ENCODE measurements at places on chromosomes 1 and 21. TPM values are rescaled to one million over a fixed set of nuclear protein-coding genes. Genes with fewer than 3 reads are reported as not detected.

GRCh38 chr1:195193134-195193533 is 1415.1 kb downstream of the KCNT2 start:
- no peak for DNase-seq
- H3K27ac ChIP-seq = no peak overlapping the region
- no peaks in the 10 kb centered on the region for H3K27me3 ChIP-seq

DNA sequence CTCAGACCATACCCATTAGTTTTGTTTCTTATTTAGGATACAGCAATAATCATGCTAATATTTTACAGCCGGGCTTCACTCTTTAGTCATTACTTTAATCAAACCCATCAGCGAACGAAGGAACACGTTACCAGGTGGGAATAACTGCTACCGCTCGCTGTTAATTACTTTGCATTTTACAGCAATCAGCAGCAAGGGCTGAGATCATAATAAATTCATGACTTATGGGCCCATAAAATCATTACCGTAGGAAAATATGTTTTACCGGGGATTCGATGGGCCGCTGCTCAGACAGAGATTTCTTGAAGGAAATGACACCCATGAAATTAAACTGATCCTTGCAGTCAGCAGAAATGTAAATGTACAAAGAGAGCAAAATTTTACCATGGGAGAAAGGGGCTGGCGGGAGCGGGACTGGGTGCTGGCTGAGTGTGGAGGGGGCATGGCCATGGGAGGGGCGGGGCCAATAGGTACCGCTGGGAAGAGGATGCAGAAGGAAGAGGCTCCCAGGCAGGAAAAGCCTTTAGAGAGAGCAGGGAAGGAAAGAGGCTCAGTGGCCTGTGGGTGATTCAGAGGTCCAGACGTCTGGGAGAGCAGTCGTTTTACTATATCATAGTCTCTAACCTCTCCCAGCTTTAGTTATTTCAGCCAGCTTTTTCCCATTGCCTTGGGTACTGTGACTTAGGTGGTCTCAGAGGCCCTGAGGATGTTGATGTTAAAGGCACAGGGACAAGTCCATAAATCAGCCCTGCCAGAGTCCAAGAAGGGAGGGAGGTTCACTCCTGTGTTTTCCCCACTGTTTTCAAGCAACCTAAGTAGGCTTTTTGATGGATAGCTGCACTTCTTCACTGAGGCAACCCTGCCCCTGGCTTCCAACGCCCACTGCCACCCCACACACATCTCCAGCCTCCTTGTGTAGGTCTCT is 258.9 kb downstream of the SEC16B start:
- H3K27ac ChIP-seq = no peak overlapping the region
- no peaks in the 10 kb centered on the region for H3K36me3 ChIP-seq
- no peaks in the 10 kb centered on the region for H3K4me1 ChIP-seq
- no peaks in the 10 kb centered on the region for H3K27me3 ChIP-seq

DNA sequence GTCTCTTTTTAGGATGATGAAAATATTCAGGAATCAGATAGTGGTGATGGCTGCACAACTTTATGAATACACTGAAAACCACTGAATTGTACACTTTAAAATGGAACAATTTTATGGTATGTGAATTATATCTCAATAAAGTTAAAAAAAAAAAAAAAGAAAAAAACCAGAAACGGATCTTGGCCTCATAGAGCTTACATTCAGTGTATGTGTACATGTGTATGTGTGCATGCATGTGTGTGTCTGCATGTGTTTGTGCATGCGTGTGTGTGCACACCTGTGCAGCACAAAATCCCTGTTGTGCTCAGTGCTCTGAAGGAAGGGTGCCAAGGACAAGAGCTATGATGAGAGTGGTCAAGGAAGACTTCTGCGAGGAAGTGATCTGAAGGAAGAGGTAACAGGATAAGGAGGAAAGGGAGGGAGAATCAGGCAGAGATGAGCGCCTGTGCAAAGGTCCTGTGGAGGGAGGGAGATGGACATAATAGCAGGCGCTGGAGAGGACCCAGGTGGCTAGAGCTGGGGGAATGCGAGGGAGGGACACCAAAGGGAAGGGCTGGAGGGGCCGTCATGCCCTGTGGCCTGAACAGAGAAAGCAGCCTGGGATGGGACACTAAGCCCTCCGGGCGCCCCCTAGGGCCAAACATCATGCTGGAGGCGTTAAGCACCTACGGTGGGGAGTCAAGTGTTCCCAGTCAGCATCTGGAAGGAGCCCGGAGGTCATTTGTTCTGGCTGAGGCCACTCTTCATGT is 25.2 kb downstream of the NKAIN1 start:
- H3K36me3 ChIP-seq = no peaks in the 10 kb centered on the region
- H3K4me3 ChIP-seq = no peak overlapping the region
- peaks cover 3% of the 10 kb centered on the region for H3K27me3 ChIP-seq
- no peak for DNase-seq
- no peaks in the 10 kb centered on the region for H3K4me1 ChIP-seq
- H3K27ac ChIP-seq = no peak overlapping the region

DNA sequence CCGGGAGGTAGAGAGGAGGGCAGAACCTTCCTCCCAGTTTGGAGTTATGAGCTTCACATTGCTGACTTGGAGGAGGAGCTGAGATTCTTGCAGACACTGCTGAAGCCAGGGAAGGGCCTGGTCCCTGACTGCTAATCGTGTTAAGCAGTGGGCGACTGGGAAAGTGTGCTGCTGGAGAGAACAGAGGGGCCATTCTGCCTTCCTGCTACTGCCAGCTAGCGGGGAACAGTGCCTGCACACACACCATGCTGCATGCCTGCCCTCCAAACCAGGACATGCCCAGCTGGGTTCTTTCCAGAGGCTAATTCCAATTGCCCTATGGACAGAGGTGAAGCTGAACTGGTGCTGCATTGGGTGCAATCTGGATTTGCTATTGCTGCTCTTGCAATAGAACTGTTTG is 281.4 kb downstream of the AJAP1 start:
- H3K27me3 ChIP-seq = no peaks in the 10 kb centered on the region
- no peaks in the 10 kb centered on the region for H3K4me1 ChIP-seq

DNA sequence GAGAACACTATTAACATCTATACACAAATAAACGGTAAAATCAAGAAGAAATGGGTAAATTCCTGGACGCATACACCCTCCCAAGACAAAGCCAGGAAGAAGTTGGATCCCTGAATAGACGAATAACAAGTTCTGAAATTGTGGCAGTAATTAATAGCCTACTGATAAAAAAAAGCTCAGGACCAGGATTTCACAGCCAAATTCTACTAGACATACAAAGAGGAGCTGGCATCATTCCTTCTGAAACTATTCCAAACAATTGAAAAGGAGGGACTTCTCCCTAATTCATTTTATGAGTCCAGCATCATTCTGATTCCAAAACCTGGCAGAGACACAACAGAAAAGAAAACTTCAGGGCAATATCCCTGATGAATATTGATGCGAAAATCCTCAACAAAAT is 70.7 kb upstream of the FMO3 start:
- H3K4me1 ChIP-seq = no peaks in the 10 kb centered on the region
- no peak overlapping the region for H3K4me3 ChIP-seq
- no peaks in the 10 kb centered on the region for H3K27me3 ChIP-seq
- no peaks in the 10 kb centered on the region for H3K36me3 ChIP-seq

DNA sequence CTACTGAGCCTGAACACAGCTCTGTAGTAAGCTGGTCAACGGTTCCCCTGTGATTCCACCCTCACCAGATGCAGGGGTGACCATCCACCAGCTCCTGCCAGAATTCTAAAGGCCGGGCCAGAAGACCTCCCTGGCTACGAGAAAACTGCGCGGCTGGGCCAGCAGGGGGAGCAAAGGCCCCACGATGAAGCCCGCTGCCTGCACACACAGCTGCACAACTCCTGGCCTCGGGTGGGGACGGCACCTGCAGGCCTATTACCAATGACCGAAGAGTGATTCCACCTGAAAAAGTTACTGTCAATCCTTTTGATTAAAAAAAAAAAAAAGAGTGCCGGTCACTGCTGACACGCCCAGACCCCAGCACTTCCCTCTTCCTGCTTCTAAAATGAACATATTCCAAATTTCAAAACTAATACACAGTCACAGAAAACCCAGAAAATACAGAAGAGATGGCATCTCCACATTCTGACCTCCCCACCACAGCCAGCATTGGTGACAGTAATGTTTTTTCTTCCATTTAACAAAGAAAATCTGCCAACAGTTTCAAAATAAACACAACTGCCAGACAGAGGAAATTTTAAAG is 49.8 kb upstream of the RIPK4 start:
- no peaks in the 10 kb centered on the region for H3K27me3 ChIP-seq
- no peak overlapping the region for H3K27ac ChIP-seq
- H3K36me3 ChIP-seq = peaks cover 33% of the 10 kb centered on the region
- no peak overlapping the region for H3K4me3 ChIP-seq
- H3K4me1 ChIP-seq = no peaks in the 10 kb centered on the region

GRCh38 chr1:119634016-119634415 is 14.1 kb downstream of the ZNF697 start:
- no peak overlapping the region for H3K27ac ChIP-seq
- H3K4me1 ChIP-seq = no peaks in the 10 kb centered on the region
- H3K27me3 ChIP-seq = peaks cover 18% of the 10 kb centered on the region
- H3K36me3 ChIP-seq = no peaks in the 10 kb centered on the region

GRCh38 chr1:216686860-216687766 is 36.1 kb downstream of the ESRRG start:
- H3K36me3 ChIP-seq = no peaks in the 10 kb centered on the region
- H3K4me3 ChIP-seq = no peak overlapping the region
- no peak overlapping the region for H3K27ac ChIP-seq
- no peaks in the 10 kb centered on the region for H3K4me1 ChIP-seq
- peak; percentile 1 for DNase-seq

GRCh38 chr1:212089560-212090163 is 54.1 kb downstream of the DTL start:
- H3K27ac ChIP-seq = no peak overlapping the region
- no peaks in the 10 kb centered on the region for H3K27me3 ChIP-seq
- DNase-seq = no peak
- no peak overlapping the region for H3K4me3 ChIP-seq

GRCh38 chr1:6262555-6263420 is 1.9 kb upstream of the GPR153 start:
- peaks cover 9% of the 10 kb centered on the region for H3K4me1 ChIP-seq
- no peak for DNase-seq
- peaks cover 34% of the 10 kb centered on the region for H3K27me3 ChIP-seq
- no peaks in the 10 kb centered on the region for H3K36me3 ChIP-seq

GRCh38 chr1:62271948-62272728 is 47.1 kb downstream of the KANK4 start:
- H3K27me3 ChIP-seq = no peaks in the 10 kb centered on the region
- H3K27ac ChIP-seq = no peak overlapping the region

DNA sequence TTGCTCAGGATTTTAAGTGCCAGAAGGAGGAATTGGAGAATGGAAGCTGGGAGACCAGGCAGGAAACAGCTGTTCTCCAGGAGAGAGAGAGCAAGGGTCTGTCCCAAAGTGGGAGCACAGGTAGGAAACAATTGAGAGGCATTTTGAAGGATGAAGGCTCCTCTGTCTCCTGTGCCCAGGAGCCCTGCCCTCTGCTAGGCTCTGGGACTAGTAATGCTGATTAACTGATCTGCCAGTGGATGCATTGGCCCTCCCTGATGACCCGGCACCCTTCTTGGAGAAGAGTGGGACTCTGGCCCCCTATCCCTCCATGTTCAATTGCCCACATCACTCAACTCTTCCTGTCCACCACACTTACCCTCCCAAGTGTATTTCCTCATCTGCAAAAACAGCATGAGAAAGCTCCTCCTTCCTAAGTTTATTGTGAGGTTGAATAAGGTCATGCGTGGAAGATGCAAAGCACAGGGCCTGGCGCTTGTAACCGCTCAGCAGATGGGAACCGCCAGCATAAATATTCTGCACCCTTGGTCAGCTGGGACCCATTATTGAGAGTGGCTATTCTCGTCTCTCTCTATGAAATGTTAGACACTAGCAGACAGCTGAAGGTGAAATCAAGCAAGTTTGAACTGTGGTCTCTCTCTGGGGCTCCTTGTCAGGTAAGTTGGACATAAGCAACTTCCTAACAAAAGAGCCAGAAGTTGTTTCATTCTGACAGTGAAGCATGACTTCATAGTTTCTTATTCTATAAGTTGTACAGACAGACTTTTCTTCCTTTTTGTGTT is 63.0 kb upstream of the ANGPTL1 start:
- no peaks in the 10 kb centered on the region for H3K36me3 ChIP-seq
- H3K27me3 ChIP-seq = no peaks in the 10 kb centered on the region
- H3K27ac ChIP-seq = no peak overlapping the region
- H3K4me3 ChIP-seq = no peak overlapping the region
- peaks cover 22% of the 10 kb centered on the region for H3K4me1 ChIP-seq
- no peak for DNase-seq

DNA sequence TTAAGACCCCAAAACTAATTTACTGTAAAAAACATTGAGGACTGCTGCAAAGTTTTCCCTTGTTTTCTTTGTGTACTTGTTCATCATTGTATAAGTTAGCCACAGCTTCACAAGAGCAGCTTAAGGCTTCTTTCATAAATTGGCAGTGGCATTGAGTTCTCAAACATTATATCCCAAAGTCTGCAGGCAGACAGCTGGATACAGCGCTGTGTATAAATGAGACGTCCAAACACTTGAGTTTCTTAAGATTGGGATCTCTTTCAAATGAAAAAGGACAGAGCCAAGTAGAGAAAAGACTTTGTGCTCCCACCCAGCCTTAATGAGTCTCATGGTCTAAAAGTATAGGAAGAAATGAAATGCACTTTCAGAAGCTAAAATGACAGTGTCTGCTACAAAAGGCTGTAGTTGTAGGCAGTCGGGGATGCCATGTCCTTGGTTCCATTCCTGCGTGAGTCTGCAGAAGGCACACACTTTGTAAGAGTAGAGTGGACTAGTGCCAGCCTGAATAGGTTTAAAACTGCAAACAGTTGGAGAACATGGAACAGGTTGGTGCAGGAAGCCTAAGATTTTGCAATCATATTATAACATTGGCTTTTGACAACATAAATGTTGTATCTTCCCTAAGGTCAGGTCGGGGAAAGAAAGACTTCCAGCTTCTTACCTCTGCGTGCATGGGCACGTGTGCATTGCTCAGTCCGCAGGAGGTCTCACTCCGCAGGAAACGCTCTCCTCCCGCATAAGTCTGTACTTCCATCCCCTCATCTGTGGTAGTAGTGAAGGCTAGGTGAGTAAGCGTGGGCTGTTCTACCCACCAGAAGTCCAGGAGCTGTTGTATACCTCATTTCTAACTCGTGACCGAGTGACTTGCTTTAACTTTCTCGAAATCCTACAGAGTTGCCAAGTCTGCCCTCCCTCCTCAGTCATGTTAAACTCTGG is 94.4 kb downstream of the CD247 start:
- no peaks in the 10 kb centered on the region for H3K27me3 ChIP-seq
- no peaks in the 10 kb centered on the region for H3K4me1 ChIP-seq
- H3K36me3 ChIP-seq = peaks cover 7% of the 10 kb centered on the region
- DNase-seq = no peak
- no peak overlapping the region for H3K4me3 ChIP-seq

GRCh38 chr1:162391790-162392563 is 10.4 kb downstream of the C1orf226 start:
- no peaks in the 10 kb centered on the region for H3K27me3 ChIP-seq
- peaks cover 5% of the 10 kb centered on the region for H3K4me1 ChIP-seq
- H3K4me3 ChIP-seq = no peak overlapping the region

Gene LYPD8
- not detected for polyA plus RNA-seq

Gene TFF2
- not detected for polyA plus RNA-seq

Gene RPS6KA1
- 57.9 TPM for polyA plus RNA-seq

Gene FABP3
- not detected for polyA plus RNA-seq

Gene ANGPTL7
- not detected for polyA plus RNA-seq

Gene OXCT2
- 1.9 TPM for polyA plus RNA-seq

Gene MEX3A
- polyA plus RNA-seq = 0.22 TPM

Gene CD101
- polyA plus RNA-seq = 0.19 TPM

Gene SH2D2A
- 0.73 TPM for polyA plus RNA-seq
